Activated CD8-positive, alpha-beta T cell treated with anti-CD3 and anti-CD28 coated beads, Interleukin-2, amount 10 ng/mL, durations not matched to agents 7 days and 5 days (primary cell): ENCODE measurements at places on chromosomes 3 and 15.

- H3K4me1 ChIP-seq = peaks cover 2% of the 10 kb centered on the region
- no peaks in the 10 kb centered on the region for H3K36me3 ChIP-seq
Measured at GRCh38 chr3:72722930-72723726, 125.1 kb downstream of the SHQ1 start.

- no peak for DNase-seq
- no peak overlapping the region for H3K4me3 ChIP-seq
- H3K36me3 ChIP-seq = peaks cover 15% of the 10 kb centered on the region
- no peaks in the 10 kb centered on the region for H3K27me3 ChIP-seq
- H3K27ac ChIP-seq = no peak overlapping the region
Measured at GRCh38 chr3:51568996-51569395, 30.5 kb downstream of the RAD54L2 start.

- H3K27ac ChIP-seq = no peak overlapping the region
- H3K36me3 ChIP-seq = no peaks in the 10 kb centered on the region
- DNase-seq = no peak
- H3K4me3 ChIP-seq = no peak overlapping the region
- no peaks in the 10 kb centered on the region for H3K4me1 ChIP-seq
- H3K27me3 ChIP-seq = no peaks in the 10 kb centered on the region
Measured at GRCh38 chr15:68641376-68641775, 62.6 kb downstream of the CORO2B start.

- no peak overlapping the region for H3K27ac ChIP-seq
- DNase-seq = no peak
- peaks cover 10% of the 10 kb centered on the region for H3K4me1 ChIP-seq
- no peaks in the 10 kb centered on the region for H3K27me3 ChIP-seq
Measured at GRCh38 chr3:136685882-136686281, 66.3 kb downstream of the STAG1 start.

DNA sequence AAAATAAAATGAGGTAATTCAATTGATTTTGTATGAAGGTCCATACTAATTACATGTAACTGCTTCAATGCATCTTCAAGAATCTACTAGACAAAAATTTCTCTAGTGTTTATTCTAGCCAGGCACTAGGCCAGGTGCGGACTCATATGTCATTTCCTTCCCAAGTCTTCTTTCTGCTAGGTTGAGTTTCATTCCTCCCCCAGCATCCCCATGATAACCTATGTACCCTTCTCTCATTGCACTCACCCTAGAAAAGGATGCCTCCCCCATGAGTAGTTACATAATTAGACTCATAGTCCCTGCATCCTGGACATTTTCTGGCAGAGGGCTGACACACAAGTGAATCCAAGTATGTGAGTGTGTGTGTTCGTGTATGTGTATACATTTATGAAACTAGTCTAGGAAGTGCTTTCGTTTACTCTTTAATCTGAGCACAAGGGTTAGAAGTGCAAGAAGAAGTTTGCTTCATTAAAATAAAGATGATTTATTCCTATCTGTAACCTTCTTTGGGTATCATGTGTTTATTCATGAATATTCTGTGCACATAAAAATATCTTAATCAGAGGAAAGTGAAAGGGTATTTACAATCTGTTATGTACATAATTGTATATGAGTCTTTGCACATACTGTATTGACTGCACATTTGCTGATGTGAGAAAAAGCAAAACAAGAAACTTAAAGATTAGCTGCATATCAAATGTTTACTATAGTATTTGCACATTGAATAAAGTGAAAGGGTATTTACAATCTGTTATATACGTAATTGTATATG, 585.6 kb upstream of the ZNF717 start:
- no peaks in the 10 kb centered on the region for H3K4me1 ChIP-seq
- H3K4me3 ChIP-seq = no peak overlapping the region
- DNase-seq = no peak
- H3K27ac ChIP-seq = no peak overlapping the region
- no peaks in the 10 kb centered on the region for H3K27me3 ChIP-seq

DNA sequence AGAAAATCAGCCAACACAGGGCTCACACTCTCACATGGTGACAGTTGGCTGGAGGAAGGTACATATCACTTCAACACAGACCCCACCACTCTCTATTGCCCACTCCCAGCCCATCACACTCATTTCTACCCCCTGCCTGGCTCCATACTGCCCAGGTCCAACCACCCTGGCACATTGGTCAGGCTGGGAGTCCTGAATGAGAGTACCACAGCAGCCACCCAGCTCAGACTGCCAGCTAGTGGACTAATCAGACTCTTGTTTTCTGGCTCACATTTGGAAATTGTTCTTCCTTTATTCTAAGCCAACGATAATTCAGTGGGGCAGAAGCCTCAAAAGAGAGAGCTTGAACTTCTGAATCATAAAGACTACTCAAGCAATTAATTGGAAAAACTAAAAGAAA, 20.0 kb downstream of the MRPL46 start:
- H3K27me3 ChIP-seq = peaks cover 7% of the 10 kb centered on the region
- H3K36me3 ChIP-seq = no peaks in the 10 kb centered on the region
- no peak overlapping the region for H3K4me3 ChIP-seq

DNA sequence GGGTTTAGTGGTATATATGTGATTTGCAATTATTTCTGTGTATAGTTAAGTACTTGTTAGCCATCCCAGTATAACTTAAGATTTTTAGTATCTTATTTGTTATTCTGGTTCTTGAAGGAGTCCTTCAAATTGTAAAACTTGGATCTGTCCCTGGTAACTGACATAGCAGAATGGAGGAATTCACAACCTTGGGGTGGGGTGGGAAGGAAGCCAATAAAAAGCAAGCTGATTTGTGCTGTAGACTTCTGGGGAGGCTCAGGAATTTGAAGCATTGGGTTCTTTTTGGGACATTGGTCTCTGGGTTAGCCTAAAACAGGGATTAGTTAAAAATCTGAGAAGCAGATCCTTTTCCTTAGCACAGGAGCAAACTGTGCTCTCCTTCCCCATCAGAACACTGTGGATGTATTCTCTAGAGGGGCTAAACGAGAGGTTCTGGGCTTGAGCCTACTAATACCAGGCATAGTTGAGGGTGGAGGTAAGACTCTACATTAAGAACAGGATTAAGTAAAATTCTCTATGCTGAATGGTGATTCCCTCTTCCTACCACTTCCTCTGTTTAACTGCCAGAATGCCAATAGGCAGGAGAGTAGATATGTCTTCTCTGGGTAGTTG, 42.2 kb downstream of the GMPS start:
- H3K27me3 ChIP-seq = no peaks in the 10 kb centered on the region
- DNase-seq = no peak
- peaks cover 13% of the 10 kb centered on the region for H3K4me1 ChIP-seq
- H3K27ac ChIP-seq = no peak overlapping the region
